Gastroesophageal sphincter (tissue), 4 donors: ENCODE measurements at places on chromosomes 16 and 17.

DNA sequence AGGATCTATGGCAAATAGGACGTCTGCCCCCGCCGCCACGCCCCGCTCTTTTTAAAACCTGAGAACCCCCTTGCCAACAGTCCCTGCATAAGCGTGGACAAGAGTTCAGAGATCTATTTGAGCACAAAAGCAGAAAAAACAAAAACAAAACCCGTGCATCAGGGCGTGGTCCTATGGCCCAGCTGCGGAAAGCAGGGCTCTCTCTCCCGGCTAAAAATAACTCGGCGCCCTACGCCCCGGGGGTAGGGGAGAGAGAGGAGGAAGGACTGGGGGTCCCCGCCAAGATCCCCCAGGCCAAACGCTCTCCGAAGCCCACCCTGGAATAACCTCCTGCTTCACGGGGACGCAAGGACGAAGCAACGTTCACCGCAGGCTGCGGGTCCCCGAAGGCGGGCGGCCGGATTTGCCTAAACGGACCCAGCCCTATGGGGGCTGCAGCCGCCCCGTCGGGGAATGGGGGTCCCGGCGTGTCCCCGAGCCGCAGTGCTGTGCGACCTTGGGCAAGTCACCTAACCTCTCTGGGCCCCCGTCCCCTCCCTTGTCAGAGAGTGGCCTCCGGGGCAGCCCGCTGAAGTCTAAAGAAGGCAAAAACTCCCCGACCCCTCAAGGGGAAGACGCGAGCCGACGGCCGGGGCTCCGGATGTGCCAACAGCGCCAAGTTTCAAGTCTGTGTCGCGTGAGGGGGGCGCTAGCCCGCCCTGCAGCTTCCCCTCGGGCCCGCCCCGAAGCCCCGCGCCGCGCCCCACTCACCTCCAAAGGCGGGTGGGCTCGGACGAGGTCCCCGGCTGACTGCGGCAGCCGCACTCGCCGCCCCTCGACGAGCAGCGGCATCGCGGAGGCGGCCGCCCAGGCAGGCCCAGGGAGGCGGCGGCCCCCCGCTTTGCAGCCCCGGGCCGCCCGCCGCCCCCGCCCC, 477 bp downstream of the NTAN1 start:
- H3K36me3 ChIP-seq, result no peaks in the 10 kb centered on the region
- peak; percentile 62 for ATAC-seq
- H3K27ac ChIP-seq, result peak overlapping the region; percentile 32
- H3K4me3 ChIP-seq, result peak overlapping the region; percentile 90
- H3K27me3 ChIP-seq, result no peaks in the 10 kb centered on the region
- no peaks in the 10 kb centered on the region for H3K4me1 ChIP-seq

GRCh38 chr16:88058817-88059216, 107.6 kb downstream of the BANP start:
- H3K4me3 ChIP-seq, result no peak overlapping the region
- H3K36me3 ChIP-seq, result peaks cover 55% of the 10 kb centered on the region
- no peaks in the 10 kb centered on the region for H3K27me3 ChIP-seq
- H3K4me1 ChIP-seq, result no peaks in the 10 kb centered on the region

DNA sequence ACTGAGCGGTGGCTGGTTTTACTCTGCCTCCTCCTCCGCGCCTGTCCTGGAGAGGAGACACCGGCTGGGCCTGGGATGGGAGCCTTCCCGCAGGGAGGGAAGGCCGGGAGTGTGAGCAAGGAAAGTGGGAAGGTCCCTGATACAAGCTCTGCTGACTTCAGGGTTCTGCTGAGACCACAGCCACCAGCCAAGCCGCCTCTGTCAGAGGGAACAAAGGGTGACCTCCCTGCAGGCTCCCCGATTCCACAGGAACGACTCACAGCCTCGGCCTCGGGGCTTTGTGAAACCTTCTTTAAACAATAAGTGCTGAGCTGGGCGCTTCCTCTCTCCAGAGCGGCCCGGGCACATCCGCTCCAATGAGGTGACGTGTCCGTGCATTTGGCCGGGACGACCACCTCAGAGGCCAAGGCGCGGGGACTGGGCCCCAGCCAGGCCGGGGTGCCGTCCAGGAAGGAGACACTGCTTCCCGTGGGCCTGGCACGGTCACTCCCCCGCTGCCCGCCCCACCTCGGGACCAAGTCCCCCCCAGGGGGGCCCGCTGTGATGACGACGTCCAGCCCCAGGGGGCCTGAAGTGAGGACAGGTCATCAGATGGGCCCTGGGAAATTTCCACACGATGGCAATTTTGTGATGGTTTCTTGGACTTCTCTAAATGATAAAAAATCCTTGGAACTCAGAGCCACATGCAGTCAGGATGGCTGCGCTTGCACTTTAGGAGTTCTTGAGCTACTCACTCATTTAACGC, 11.8 kb upstream of the CIBAR2 start:
- H3K4me3 ChIP-seq, result no peak overlapping the region
- peak overlapping the region; percentile 49 for H3K27ac ChIP-seq
- peaks cover 28% of the 10 kb centered on the region for H3K4me1 ChIP-seq
- no peaks in the 10 kb centered on the region for H3K36me3 ChIP-seq
- H3K27me3 ChIP-seq, result no peaks in the 10 kb centered on the region

DNA sequence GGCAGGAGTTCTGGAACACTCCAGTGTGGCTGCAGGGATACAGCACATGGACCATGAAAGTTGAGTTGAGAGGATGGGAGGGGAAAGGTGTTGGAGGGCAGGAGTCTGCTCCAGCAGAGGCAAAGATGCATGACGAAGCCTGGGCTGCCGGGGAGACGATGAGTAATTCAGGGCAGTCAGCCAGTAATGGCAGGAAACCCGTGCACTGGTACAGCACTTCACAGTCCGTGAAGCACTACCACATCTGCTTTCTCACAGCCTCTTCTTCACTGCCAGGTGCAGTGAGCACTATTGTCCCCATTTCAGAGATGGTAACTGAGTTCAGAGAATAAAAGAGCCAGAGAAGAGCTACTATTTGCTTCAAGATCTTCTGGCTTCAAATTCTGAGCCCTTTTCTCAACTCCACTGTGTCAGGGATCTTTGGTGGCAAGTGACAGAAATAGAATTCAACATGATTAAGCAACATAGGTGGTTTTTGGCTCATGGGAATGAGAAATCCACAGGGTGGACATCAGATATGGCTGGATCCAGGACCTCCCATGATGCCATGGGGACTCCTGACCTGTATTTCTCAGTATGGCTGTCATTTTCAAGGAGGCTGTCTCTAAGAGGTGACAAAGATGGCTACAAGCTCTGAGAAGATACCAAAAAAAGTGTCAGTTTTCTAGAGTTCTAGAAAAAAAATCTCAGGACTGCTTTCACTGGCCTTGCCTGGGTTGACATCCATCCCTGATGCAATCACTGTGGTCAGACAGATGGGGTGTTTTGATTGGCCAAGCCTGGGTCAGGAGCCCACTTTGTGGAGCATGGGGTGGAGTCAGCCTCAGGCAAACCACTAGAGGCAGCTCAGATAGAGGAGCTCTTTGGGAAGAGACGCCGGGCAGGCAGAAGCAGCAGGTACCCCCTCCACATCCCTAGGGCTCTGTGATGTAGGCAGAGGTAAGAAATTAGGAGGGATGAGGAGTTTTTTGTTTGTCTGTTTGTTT, 24.7 kb downstream of the IL21R start:
- H3K36me3 ChIP-seq, result no peaks in the 10 kb centered on the region
- ATAC-seq, result no peak
- no peak overlapping the region for H3K4me3 ChIP-seq
- peaks cover 49% of the 10 kb centered on the region for H3K27me3 ChIP-seq
- H3K27ac ChIP-seq, result no peak overlapping the region
- H3K4me1 ChIP-seq, result no peaks in the 10 kb centered on the region

DNA sequence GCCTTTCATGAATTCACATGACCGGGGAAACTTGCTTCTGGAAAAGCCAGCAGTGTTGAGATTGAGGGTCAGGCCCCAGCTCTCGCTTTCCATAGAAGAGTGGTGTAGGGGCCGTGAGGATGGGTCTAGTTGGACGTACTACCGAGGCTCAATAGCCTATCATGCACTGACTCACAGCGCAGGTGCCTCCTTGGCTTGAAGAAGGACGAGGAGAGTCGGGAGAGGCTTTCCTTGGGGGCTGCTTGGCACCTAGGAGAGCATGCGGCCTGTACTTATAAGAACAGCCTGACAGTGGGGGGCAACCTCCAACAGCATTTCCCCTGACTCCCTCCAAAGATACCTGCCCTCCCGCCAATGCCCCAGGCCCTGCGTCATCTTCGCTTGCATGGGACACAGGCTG, 37.6 kb downstream of the WSCD1 start:
- H3K27me3 ChIP-seq, result no peaks in the 10 kb centered on the region
- ATAC-seq, result no peak
- no peak overlapping the region for H3K27ac ChIP-seq
- H3K4me3 ChIP-seq, result no peak overlapping the region
- H3K36me3 ChIP-seq, result no peaks in the 10 kb centered on the region
- H3K4me1 ChIP-seq, result no peaks in the 10 kb centered on the region

DNA sequence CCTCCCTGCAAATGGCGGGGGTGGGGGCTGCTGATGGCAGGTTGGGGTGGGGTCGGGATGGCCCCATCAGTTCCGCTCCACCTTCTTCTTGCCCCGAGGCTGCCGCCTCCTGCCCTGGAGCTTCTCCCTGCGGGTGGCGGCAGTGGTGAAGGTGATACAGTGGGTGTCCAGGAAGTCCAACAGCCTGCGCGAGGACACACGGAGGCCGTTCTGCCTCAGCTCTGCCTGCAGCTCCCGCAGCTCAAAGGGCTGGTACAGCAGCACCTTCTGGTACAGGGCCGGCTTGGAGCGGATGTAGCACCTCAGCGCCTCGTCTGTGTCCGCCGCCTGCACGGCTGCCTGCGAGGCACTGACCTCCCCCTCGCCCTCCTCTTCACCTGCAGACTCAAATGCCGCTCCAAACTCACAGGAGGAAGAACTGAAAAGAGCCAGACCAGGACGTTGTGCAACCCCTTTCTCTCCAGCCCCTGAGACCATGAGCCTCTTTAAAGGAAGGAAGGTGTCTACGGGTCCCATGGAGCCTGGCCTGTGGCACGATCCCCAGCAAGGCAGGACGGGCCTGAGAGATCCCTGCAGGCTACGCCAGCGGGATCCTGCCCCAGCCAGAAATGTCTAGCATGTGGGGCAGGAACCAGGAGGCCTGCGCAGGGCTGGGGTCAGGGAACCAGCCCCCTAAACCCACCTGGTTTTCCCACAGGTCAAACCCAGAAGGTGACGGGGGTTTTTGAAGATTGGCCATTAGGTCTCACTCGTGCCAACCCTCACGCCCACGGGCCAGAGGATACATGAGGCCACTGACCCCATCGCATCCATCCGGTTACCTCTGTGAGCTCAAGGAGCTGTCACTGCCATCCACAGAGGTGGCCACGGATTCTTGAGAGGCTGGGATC, 5.3 kb upstream of the NLRC3 start:
- H3K27ac ChIP-seq, result no peak overlapping the region
- no peak for ATAC-seq
- peaks cover 29% of the 10 kb centered on the region for H3K27me3 ChIP-seq
- H3K36me3 ChIP-seq, result peaks cover 40% of the 10 kb centered on the region
- H3K4me3 ChIP-seq, result no peak overlapping the region
- no peaks in the 10 kb centered on the region for H3K4me1 ChIP-seq

- H3K36me3 ChIP-seq, result no peaks in the 10 kb centered on the region
- H3K4me1 ChIP-seq, result no peaks in the 10 kb centered on the region
- no peaks in the 10 kb centered on the region for H3K27me3 ChIP-seq
Observed at GRCh38 chr17:70787721-70788300, 618.5 kb downstream of the KCNJ2 start.

- ATAC-seq, result no peak
- H3K4me1 ChIP-seq, result peaks cover 21% of the 10 kb centered on the region
- H3K4me3 ChIP-seq, result no peak overlapping the region
- no peaks in the 10 kb centered on the region for H3K36me3 ChIP-seq
- H3K27me3 ChIP-seq, result no peaks in the 10 kb centered on the region
Observed at GRCh38 chr17:57586742-57587141, 158.4 kb downstream of the CCDC182 start.

DNA sequence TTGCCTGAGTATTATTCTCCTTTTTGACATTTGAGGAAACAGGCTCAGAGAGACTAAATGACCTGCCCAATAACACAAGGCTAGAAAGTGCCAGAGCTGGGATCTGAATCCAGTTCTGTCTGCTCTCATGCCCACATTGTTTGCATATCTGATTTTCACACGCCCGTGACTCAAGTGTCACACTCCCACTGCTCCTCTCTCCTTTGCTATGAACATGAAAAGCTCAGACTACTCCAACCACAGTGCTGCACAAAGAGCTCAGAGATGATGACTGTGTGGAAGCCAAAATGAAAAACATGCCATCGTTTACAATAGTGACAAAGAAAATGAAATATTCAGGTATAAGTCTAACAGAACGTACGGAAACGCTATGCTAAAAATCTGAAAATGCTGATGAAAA, 107.9 kb downstream of the SMG6 start:
- no peak overlapping the region for H3K27ac ChIP-seq
- H3K4me3 ChIP-seq, result no peak overlapping the region
- peaks cover 23% of the 10 kb centered on the region for H3K36me3 ChIP-seq
- H3K4me1 ChIP-seq, result peaks cover 24% of the 10 kb centered on the region
- ATAC-seq, result no peak
